ENCODE measurements at places on chromosomes 7 and 10.

GRCh38 chr10:125160856-125161706 lies 718 bp upstream of the CTBP2 start:
- DNase-seq: no peak

GRCh38 chr10:3350617-3351258 lies 178.2 kb upstream of the PITRM1 start:
- DNase-seq: no peak

GRCh38 chr10:109889867-109890266 lies 33.4 kb downstream of the XPNPEP1 start:
- DNase-seq: no peak

DNA sequence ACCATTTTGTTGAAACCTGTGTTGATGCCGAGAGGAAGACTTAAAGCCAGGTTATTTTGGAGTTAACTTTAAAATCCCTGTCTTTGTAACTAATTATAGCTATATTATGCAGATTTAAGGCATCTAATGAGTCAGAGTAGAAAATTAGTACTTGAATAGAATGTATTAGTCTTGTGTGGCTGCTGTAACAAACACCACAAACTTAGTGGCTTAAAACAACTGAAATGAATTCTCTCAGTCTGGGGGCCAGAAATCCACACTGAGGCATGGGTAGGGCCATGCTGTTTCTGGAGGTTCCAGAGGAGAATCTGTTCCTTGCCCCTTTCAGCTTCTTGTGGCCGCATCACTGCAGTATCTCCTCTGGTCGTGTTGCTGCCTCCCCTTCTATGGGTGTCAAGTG lies 8.5 kb upstream of the KLF6 start:
- no peak for DNase-seq

DNA sequence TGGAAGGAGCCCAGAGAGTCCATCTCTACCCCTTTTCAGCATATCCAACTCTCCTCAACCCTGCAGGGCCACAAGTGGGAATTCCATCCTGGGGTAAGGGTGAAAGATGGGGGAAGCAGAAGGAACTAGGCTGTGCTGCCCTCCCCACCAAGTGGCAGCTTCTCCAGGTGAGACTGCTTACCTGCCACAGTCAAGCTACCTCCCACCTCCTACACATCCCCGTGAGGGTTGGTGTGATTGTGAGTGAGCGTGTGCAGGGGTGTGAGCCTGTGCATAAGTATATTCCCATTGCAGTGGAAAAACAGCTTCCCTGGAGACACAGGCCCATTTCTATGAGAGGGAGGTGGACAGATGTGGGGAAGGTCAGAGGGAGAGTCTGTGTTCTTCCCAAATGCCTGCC lies 376.6 kb downstream of the PLXNA4 start:
- no peak for DNase-seq

DNA sequence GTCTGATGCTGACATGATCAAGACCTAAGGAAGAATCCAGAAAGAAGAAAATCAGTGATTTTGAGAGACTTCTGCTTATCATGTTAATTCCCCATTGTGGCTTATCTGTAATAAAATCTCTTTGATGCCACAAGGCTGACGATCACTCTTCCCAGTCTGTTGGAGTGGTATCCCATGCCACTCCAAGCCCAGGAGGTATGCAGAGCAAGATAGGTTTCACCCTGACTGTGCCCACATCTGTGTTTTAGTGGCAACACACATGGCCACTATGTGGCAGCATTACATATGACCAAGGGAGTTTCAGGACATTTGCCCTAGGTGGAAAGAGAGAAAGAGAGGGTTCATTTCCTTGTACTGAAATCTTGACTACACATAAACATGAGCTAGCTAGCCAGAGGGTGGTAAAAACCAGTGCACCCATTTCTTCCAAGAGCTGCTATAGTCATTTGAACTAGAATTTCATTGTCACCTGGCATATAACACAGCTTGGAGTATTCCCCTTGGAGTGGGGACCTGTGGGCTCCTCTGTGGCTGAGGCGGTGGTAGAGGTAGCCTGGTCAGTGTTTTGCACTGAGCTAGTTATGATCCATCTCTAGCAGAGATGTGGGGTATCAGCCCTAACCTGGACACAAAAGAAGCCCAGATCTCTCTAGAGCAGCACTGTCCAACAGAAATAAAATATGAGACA lies 20.8 kb downstream of the LAMB4 start:
- no peak for DNase-seq

DNA sequence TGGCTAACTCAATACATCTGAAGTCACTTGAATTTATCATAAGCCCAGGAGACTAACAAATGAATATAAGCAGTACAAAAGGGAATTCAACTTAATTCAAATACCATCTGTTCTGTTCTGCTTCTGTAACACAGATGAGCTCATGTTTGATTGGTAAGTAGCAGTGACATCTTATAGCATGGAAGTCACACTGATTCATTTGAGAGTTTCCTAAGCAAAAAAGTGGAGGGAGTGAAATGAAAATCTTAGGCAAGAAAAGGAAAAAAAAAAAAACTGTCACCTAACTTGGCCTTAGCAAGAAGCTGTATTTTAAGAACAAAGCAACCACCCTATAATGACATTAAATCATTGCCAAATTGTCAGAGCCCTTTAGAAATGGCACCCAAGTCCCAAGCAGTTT lies 49.5 kb downstream of the SMURF1 start:
- DNase-seq: no peak

DNA sequence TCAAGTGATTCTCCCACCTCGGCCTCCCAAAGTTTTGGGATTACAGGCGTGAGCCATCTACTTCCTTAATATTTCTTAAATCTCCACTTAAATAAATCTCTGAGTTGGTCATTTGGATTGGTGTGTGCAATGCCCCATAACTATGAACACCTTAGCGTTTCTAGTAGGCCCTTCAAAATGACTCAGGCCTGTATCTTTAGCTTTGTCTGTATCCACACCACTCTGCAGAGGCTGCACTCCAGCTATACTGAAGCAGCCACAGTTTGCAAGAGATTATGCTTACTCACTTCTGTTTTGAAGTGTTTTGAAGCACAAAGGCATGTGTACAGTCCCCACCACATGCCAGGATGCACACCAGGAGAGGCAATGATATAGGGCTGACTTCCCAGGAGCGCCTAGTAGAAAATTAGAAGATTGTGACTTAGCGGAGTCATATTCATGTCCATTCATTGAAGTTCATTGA lies 2.4 kb upstream of the ST7 start:
- no peak for DNase-seq

GRCh38 chr10:28897617-28898464 lies 220.5 kb downstream of the BAMBI start:
- DNase-seq: no peak

DNA sequence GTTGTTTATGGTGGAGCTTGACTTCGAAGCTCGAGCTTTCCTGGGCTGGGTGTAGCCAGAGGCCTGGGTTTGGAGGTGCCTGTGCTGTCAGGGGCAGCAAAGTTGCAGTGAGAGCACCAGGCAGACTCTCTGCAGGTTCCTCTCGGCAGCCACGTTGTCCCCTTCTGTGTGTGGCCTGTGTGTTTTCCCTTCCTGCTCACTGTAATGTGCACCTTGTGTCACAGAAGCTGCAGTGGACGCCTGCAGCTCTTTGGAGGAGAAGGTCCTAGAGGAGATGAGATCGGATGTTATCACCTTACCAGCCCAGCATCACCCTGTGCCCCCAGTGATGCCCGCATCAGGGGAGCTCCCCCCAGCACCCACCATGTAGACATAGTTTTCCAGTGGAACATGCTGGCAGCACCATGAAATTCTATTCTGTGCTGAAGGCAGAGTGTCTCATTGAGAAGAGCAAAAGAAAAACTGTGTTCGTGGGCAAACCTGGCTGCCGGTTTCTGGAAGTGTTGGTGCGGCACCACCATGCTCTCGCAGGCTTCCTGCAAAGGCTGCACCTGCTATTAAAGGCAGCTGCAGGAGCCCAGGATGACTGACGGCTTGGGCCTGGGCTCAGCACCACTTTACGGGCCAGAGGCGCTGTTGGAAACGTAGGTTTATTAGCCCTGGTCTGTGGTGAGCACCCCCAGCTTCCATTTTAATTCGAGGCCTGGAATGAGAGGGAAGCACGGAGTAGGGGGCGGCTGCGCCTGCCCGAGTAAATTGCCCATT lies 609.8 kb upstream of the FOXK1 start:
- DNase-seq: no peak

DNA sequence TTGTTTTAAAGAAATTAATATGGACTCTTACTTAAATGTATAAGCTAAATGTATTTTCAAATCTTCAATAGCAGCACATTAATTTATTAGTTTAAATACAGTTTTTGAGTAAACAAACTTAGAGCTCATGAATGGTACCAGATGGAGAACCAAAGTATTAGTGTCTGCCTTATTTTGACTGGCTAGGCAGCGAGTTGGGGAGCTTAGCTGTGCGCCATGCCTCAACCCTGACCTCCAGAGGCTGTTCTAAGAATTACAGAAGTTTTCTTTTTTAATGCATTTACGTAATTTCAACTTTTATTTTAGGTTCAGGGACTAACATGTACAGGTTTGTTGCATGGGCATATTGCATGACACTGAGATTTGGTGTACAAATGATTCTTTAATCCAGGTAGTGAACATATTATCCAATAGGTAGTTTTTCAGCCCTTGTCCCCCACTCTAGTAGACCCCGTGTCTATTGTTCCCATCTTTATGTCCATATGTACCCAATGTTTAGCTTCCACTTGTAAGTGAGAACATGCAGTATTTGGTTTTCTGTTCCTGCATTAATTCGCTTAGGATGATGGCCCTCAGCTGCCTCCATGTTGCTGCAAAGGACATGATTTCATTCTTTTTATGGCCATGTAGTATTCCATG lies 166.8 kb downstream of the IQUB start:
- no peak for DNase-seq

DNA sequence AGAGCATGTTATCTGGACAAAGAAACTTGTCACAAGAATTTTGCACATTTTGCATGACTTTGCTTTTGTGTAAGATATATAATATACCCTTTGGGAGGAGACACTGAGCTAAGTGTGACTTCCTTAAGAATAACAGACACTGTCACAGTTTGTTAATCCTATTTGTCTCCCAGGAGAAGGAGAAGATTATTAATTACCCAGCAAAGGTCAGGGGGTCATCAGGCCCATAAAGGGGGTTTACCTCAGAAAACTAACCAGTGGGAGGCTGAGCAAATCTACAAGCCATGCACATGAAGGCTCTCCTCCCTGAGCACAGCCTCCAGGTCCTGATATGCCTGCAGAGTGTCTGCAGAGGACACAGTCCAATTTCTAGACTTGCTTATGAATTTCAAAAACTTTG lies 10.1 kb upstream of the MET start:
- no peak for DNase-seq

- no peak for DNase-seq
These were observed 33.8 kb upstream of the ZFAND2A start for GRCh38 chr7:1193593-1194424.

- DNase-seq: no peak
These were observed 194.0 kb upstream of the AHR start for GRCh38 chr7:17104419-17104818.
